ENCODE measurements at places on chromosomes 3 and 15.

DNA sequence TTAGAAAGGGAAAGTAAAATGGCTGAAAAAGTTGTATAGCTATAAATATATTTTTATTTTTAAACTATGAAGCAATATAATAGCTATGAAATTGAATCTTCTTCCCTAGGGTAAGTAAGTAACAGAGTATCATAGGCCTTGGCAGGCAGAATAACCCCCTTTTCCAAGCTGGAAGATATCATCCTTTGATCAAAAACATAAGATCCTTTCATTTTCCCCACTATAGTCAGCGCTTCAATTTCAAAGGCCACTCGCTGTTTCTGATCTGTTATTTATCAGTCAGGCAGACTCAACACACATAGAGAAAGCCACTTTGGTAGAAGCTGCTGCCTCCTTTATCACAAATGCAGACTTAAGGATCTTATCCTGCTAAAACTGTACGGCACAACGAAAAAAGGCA is 74.0 kb upstream of the UBE2E2 start:
- no peak for DNase-seq

- no peak for DNase-seq
Measured at GRCh38 chr3:97952280-97952679, 20.0 kb downstream of the RIOX2 start.

DNA sequence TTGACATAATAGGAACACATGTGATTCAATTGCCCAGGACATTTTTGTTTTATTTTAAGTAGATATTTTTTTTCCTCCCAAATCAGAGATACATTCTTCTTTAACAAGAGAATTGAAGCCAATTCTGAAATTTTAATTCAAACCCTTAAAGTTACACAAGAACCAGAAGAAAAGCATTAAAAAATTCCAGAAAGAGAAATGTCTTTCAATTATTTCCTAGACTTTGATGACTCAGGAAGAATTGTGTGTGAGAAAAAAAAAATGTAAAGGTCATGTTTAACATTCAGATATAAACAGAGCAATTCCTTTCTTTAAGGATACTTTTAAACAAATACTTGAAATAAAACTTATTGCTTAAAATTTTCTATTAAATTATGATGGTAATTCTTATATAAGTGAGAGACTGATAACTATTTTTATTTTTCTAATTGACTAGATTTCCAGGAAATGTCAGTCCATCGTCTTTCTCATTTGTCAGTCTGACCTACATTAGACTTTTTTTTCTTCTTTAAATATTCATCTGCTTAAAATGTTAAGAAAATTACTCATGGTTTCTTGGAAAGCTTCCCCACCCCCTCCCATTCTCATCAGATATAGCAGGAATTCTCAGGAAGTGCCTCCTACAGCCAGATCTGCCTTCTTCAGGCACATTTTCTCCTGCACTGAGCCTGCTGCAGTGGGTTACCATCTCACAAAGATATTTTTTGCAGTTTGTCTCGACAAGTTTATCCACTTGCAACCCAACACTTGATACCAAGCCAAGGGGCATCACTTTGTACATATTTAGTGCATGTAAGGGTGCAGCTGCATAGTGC is 261.8 kb upstream of the CBLB start:
- DNase-seq: no peak

- DNase-seq: no peak
Measured at GRCh38 chr3:149596134-149596770, 61.6 kb downstream of the WWTR1 start.

- DNase-seq: no peak
Measured at GRCh38 chr15:82538961-82539690, 1.1 kb downstream of the RPS17 start.
